Left hindlimb (tissue), 1 donor: ENCODE measurements at places on chromosomes 2 and 18.
A peak's percentile ranks its signal among the peaks of the same experiment; 100 is the strongest.

DNA sequence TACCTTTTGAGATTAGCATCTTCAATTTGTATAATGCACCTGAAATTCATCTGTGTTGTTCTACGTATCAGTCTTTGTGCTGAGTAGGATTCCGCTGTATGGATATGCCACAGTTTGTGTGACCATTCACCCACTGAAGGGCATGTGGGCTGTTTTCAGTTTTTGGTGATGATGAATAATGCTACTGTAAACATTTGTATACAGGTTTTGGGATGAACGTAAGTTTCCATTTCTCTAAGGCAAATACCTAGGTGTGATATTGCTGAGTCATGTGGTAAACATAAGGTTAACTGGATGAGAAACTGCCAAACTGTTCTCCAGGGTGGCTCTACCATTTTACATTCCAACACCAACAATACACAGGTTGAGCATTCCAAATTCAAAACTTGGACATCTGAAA is 35.1 kb downstream of the CABYR start:
- no peak for DNase-seq

DNA sequence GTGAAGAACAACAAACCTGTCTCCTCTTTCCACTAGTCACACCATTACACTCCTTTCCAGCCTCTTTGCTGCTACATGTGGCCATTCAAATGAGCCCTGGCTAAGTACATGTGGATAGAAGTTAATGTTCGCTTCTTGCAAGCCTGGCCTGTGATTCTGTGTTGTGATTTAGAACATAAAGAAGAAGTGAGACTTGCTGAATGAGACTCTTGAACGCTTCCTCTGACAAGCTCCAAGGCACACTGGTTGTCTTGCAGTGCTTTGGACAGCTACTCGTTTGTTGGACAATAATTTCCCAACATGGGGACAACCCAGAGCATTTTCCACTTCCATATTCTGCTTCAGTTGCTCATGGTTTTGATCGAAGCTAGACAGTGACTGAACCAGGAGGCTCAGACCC is 57.3 kb downstream of the CCDC74A start:
- no peak for DNase-seq

DNA sequence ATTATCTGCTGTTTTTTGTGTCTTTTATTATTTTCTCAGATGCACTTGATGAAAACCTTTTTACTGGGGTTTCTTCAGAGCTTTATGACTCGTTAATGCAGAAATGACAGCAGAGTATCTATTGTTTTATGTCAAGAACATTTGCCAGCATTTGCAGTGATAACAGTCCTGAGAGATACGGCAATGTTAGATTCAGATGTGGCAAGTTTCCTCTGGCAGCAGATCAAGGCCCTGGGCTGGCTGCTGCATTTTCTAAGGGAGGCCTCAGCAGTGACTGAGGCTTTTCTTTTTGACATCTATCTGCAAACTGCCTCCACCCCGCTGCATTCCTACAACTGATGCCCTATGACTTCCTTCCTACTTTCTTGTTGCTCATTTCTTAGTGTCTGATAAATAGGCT is 40.2 kb downstream of the EFEMP1 start:
- DNase-seq: no peak

- DNase-seq: no peak
Measured at GRCh38 chr18:6031002-6031401, 135.7 kb upstream of the TMEM200C start.

DNA sequence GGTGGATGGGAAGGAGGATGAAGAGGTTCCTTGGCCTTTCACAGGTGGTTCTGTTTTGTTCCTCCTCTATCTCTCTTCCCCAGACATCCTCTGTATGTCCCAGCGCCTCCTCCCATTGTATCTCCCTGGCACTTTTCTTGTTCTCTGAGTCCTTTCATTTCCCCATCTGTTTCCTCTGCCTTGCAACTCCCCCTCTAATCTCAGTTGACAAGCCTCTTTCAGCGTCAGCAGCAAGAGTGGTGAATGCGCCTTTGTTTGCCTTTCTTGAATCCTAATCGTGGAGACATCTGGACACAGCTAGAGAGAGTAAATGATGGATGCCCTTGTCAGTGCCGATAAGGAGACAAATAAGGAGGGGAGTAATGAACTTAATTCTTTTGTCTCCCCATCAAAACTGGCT is 167.0 kb downstream of the NDUFA10 start:
- DNase-seq: no peak

DNA sequence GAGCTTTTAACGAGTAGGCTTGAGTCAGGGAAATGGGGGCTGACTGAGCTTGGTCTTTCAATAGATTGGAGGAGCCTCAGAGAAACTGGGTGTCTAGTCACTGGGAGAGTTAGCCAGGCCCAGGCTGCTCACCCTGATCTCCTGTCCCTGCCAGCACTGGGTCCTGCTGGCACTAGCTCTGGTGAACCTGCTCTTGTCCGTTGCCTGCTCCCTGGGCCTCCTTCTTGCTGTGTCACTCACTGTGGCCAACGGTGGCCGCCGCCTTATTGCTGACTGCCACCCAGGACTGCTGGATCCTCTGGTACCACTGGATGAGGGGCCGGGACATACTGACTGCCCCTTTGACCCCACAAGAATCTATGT is 720 bp downstream of the KRTCAP3 start:
- DNase-seq: no peak

GRCh38 chr2:102798181-102798580 is 36.4 kb downstream of the TMEM182 start:
- DNase-seq: no peak

DNA sequence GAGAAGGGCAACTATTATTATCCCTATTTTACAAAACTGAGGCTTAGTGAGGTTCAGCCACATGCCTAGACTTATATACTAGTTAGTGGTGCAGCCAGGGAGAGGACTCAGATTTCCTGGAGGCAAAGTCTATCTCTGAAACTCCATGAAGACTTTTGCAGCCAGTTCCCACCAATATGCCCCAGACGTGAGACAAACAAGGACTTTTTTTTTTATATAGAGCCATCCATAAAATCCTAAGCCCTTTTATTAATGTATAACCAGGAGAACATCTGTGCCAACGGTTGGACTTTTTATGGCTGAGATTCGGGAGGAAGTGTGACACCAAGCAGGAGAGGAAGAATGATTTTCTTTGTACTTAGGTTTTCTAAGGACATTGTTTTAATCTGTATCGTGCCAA is 29.9 kb downstream of the LIPG start:
- DNase-seq: no peak

DNA sequence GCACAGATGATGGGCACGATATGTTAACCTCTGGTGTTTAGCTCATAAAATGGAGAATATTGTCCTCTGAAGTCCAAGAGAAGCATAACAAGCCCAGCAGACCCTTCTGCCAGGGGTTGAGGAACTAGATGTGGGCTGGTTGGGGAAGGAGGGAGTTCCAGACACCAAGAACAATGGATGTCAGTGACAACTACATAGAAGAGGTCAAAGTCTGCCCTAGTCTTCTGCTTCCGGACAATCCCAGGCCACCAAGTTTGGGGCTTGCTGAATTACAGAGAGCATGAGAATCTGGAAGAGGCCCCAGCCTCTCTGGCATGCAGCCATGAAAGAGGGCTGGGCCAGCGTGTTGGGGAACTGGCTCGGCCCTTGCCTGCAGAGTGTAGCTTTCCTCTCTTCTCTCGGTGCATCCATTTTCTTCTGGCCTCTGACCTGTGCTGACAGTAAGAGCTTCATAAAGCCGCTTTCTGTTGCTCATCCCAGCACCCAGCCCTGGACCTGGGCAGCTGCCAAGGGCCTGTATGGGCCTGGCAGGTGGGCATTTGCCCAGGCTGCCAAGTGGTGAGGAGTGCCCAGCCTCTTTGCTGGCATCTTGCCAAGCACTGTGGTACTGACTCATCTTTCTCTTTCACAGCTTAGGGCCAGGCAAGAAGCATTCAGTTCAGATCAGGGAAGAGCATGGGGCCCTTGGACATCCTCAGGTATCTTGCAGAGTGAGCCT is 14.6 kb upstream of the LAPTM4A start:
- DNase-seq: peak; percentile 79

- DNase-seq: no peak
Measured at GRCh38 chr2:46157072-46157965, 139.9 kb upstream of the EPAS1 start.
